Activated CD4-positive, alpha-beta T cell treated with anti-CD3 and anti-CD28 coated beads for 4 hours (primary cell): ENCODE measurements at places on chromosomes 7 and 10.

GRCh38 chr7:10225275-10225674 is 748.4 kb upstream of the PHF14 start:
- no peak for DNase-seq

- DNase-seq = no peak
Observed at GRCh38 chr10:121113385-121113696, 262.2 kb downstream of the WDR11 start.

DNA sequence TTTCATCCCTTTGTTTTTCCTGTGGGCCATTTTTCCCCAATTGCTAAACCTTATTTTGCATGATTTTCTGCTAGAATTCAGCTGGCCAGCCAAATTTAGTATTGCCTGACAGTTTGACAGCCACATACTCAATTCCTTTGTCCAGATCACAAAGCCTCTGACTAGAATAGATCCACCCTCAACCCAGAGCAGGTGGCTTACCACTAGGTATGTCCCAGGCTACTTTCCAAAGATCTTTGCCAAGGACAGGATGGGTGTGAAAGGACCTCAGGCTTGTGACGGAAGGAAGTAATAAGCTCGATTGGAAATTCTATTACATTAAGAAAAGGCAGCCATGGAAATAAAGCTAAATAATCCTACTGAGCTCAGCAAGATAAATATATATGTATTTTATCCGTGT is 50.6 kb upstream of the AGK start:
- DNase-seq = no peak

DNA sequence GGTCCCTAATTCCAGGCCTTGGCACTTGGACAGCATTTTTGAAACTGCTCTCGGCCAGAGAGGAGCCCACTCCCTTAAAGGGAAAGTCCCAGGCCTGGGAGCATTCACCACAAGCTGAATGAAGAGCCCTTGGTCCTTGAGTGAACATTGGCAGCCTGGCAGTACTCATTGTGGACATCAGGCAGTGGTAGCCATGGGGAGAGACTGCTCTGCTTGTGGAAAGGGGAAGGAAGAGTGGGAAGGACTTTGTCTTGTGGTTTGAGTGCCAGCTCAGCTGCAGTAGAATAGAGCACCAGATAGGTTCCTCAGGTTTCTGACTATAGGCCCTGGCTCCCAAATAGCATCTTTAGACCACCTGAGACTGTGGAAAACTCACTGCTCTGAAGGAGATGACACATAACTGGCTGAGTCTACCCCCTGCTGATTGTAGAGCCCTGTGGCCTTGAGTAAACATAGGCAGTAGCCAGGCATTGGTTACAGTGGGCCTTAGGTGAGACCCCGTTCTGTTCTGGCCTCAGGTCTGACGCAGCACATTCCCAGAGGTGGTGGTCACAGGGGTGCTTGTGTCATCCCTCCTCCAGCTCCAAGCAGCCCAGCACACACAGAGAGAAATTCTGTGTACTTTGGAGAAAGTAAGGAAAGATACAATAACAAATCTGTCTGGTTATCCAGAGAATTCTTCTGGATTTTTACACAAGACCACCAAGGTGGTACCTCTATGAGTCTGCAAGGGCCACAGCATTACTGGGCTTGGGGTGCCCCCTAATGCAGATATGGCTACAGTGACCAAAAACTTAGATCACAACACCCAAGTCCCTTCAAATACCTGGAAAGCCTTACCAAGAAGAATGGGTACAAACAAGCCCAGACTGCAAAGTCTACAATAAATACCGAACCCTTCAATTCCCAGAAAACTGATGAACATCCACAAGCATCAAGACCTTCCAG is 153.8 kb downstream of the GNAI1 start:
- DNase-seq = no peak

GRCh38 chr7:3673524-3673923 is 372.5 kb downstream of the SDK1 start:
- DNase-seq = peak; percentile 58

GRCh38 chr10:420154-421121 is 269.0 kb downstream of the DIP2C start:
- no peak for DNase-seq

- DNase-seq = no peak
Observed at GRCh38 chr10:70247360-70247759, 14.1 kb upstream of the PPA1 start.

GRCh38 chr7:120431016-120431415 is 158.0 kb downstream of the KCND2 start:
- DNase-seq = no peak

DNA sequence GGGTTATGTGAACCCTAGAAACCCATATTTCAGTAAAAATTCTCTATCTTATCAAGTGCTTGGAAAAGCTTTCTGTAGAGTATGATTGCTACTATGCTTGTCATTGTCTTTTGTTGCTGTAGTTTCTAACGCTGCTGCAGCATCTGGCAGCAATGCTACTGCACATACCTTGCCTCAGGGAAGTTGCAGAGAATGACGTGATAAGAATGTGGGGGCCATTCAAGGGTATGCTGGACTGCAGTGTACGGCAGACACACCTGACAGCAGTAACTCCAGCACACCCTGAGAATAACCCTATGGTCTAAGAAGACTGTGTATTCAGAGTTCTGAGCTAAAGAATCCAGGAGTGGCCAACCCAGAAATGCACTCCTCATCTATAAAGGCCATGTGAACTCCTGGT is 20.5 kb downstream of the TRIM4 start:
- DNase-seq = no peak

DNA sequence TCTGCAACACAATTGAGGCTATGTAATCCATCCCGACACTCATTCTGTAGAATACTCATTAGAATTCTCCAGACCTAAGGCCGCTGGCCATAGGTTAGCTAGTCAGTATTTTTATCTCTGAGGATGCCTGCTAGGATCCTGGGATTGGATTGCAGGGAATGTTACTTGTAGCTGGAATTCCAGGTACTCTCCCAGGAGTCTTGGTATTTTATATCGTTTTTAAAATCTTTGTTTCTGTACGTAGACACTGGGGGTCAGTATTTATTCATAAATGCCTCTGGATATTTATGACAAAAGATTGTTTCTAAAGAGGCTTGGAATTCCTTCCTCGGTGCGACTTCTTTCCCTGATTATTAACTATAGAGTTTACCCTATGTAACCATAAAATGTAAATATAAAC is 40.1 kb downstream of the BPGM start:
- no peak for DNase-seq

- DNase-seq = no peak
Observed at GRCh38 chr10:66586073-66586472, 339.8 kb upstream of the LRRTM3 start.

DNA sequence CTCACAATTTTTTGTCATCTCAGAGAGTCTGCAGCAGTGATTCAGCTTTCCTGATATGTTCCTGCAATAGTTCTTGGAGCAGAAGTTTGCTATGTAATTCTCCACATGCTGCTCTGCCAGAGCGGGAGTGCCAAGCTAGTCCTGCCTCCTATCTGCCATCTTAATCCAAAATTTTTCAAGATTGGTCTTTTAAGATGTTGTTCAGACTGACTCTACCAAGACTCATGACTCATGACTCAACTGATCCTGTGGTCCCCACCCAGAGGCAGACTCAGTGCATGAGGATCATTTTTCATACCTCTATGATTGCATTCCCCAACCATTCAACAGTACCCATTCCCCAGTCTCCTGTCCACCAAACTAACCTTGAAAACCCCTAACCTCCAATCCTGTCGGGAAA is 470.8 kb downstream of the INHBA start:
- DNase-seq = no peak

DNA sequence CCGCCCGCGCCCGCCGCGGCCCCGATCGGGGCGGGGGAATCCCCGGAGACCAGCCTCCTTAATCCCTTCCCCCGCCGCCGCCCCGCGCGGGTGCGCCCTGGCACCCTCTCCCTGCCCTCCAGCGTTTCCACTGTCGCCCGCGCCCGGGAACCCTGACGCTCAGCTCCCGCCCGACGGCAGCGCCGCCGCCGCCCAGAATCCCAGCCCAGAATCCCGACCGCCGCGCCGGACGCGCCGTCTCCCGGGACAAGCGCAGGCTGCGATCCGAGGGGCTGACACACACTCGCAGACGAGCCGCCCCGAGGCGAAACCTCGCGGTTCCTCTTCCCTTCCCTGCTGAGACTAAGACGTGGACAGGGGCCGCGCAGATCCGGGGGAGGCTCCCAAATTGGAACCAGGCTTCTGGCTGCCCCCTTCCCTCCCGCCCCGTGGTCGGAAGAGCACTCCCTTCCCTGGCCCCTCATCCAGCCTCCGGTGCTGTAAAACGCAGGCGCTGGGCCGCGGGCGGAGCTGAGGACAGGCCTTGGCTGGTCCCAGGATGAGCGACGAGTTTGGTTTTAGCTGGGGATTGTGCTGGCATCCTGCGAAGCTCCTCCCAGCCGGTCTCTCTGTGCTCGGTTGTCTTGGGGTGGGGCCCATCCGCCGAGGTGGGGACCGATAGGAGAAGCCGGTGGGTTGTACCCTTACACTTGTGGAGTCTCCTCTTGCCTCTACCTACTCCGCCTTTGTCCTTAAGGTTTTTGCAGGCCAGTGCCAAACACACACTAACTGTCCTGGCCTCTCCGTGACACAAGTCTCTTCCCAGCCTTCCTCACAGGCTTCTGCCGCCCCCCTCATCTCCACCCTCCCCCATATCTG is 1.1 kb downstream of the MARVELD1 start:
- no peak for DNase-seq

DNA sequence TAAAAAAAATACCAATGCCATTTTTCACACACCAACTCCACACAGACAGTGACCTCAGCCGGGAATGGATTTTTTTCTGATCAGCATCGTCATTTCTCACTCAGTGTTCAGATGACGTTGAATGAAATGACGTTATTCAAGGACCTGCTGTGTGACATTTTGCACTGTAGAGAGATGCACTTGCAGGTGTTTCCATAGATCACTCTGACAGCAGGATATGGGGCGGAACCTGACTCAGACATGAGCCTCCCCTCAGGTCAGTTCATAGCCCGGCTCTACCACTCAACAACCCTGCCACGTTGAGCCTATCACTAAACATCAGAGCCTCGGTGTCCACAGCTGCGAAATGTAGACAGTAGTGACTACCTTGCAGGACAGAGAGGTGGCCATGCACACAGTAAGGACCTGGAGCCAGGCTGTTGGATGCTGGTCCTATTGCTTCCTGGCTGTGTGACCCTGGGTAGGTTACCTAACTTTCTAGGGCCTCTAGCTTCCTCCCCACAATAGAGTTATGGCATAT is 41.4 kb upstream of the ANTXRL start:
- no peak for DNase-seq

DNA sequence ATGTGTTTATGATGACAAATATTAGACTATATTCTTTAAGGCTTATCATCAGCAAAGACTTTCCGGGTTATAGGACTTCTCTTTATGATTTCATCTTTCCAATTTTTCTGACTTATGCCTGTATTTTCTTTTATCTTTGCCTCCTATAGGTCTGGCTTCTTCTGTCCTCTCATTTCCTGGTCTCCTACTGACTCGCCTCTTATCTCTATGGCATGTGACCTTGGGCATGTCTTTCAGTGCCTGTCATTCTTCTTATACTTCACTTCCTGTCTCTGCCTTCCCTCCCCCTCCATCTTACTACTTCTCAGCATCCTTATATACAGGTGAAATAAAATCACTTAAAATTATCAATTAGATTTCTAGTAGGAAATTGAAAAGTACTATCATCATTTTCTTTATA is 42.2 kb downstream of the PCDH15 start:
- no peak for DNase-seq

- no peak for DNase-seq
Observed at GRCh38 chr10:19803676-19804075, 12.6 kb upstream of the PLXDC2 start.

- no peak for DNase-seq
Observed at GRCh38 chr7:132760866-132761265, 184.6 kb upstream of the PLXNA4 start.

DNA sequence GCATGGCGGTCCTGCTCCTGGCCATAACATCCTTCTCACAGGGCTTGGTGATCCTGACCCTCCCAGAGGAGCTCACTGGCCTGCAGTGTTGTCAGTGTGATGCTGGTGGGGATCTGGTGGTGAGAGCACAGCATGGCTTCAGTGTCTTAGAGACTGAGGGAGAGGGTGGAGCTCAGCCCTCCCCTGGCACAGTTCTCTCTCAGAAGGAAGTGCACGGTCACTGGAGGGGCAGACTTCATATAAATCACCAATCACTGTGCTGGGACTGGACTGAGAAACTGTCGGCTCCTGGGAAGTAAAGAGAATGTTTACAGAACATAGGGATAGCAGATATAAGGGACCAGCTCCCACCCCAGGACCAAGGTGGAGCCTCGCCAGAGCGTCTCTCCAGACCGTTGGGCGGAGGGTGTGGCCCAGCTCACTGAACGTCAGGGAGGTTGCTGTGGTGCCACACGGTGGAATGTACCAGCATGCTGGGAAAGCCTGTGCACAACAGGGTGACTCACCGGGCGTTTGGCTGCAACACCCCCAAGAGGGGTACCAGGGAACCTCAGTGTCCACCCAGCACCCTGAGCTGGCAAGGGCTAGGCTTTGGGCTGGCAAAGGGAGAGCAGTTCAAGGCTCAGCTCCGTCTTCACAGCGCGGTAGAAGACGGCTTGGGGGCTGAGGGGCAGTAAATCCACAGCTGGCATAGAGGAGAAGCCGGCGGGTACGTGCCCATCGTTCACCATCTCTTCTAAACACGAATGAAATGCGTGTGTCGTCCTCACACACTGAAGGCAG is 8.8 kb upstream of the GET4 start:
- no peak for DNase-seq

DNA sequence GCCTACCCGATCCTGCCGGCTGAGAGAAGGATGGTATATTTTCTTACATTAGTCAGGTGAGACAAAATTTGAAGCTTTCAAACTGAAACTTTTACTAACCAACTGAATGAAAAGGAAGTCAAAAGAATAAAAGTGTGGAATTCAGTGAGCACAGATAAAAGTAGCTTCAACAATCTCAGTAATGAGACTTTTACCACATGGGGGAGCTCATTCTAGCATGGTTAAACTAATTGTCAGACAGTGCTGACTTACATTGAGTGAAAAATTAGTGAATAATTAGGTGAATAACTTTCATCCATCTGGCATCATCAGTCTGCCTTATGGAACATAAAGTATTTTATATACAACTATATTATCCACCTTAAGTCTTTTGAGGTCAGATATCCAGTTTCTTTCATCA is 8.4 kb downstream of the FAM237B start:
- no peak for DNase-seq

GRCh38 chr7:90773269-90773668 is 177.1 kb downstream of the CDK14 start:
- no peak for DNase-seq

- no peak for DNase-seq
Observed at GRCh38 chr10:19491166-19491565, 325.1 kb upstream of the PLXDC2 start.
